Activated CD8-positive, alpha-beta memory T cell treated with anti-CD3 and anti-CD28 coated beads for 36 hours (primary cell): ENCODE measurements at places on chromosomes 3 and 15. TPM values are rescaled to one million over a fixed set of nuclear protein-coding genes. Genes with fewer than 3 reads are reported as not detected.

Gene C3orf22
- total RNA-seq = not detected

Gene RTP1
- total RNA-seq = not detected

Gene STRA6
- total RNA-seq = not detected

Gene DAG1
- total RNA-seq = 17.8 TPM

Gene NMB
- total RNA-seq = 4.2 TPM

Gene PTH1R
- total RNA-seq = not detected

Gene ABHD10
- 56.6 TPM for total RNA-seq

Gene SEMA5B
- total RNA-seq = not detected
